Inflammatory macrophage treated with lipopolysaccharide for 4 hours (primary cell): ENCODE measurements at places on chromosomes 11 and 22.

- DNase-seq: no peak
Observed at GRCh38 chr11:121669422-121669821, 216.7 kb upstream of the SORL1-AS1 start.

DNA sequence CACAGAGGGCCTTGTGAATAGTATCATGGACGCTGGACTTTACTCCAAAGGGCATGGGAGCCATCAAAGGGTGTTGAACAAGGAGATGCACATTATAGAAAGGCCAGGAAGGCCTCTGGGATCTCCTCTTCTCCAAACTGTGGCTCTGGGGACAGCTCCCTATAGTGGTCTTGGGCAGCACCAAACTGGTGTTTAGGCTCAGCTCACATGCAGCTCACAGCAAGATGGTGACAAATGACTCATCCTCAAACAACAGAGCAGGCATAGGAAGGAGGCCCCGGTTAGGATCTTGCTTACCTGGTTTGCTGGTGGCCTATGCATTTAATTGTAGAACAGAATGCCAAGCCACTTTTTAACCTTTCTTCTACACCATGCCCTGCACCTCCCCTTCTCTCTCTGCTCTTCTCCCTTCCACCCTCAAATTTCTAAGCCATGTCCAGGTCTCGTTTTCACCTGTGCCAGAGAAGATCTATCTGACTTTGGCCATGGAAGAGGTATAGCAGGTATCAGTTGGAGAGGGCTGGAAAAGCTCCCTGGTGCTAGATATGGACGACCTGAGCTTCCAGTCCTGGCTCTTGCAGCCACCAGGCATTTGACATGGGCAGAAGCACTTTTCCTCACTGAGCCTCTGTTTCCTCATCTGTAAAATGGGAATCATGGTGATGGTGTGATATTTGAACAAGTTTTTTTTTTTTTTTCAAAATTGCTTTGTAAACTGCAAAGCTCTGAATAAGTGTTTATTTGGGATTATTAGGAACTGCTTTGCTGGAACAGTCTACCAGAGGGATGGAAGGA lies 14.4 kb upstream of the EHF start:
- no peak for DNase-seq

DNA sequence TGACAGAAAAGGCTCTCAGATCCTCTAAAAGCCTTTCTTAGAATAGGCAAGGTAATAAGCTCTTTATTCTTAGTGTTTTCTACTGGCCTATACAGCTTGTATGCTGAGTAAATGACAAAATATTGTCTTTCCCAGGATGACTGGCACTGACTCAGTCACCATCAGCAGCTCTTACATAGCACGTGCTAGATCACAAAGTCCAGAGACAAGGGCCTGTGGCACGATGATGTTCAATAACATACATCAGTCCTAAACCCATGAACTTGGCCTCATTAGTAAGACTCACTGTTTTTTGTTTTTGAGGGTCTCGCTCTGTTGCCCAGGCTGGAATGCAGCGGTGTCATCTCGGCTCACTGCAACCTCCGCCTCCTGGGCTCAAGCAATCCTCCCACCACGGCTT lies 42.7 kb downstream of the CELF1 start:
- peak; percentile 85 for DNase-seq

DNA sequence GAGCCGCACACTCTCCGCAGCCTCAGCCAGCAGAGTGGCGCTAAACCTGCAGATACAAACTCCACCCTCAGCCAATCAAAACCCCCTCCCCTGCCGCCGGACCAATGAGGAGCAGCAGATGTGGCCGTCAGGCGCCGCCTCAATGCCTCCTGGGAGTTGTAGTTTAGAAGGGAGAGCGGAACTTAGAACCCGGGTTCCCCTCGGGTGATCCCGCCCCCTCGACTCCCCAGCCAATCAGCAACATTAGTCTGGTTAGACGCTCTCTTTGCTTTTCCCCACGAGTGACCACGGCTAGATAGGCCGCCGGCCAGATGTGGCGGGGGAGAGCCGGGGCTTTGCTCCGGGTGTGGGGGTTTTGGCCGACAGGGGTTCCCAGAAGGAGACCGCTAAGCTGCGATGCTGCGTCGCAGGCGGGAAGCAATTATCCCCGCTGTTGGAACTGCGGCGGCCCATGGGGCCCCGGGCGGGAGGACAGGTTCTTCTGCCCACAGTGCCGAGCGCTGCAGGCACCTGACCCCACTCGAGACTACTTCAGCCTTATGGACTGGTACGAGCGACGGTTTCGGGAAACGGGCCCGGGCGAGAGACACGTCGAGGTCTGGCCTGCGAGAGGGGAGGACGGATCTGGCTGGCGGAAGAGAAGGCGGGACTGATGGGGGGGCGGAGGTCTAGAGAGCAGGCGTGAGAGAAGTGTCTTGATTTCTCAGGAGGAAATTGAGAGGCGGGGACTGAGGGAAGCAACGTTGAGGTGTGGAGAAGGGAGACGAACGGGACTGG lies at the start of the genes CHEK2 and HSCB:
Gene CHEK2 (minus strand): TSS at position 36 of the 777 bp plus-strand sequence. CDS start 7,099 bp downstream, outside the sequence.
Gene HSCB (plus strand): TSS at position 255 of the 777 bp plus-strand sequence. CDS start 57 bp downstream, at position 312.
- peak; percentile 99 for DNase-seq

DNA sequence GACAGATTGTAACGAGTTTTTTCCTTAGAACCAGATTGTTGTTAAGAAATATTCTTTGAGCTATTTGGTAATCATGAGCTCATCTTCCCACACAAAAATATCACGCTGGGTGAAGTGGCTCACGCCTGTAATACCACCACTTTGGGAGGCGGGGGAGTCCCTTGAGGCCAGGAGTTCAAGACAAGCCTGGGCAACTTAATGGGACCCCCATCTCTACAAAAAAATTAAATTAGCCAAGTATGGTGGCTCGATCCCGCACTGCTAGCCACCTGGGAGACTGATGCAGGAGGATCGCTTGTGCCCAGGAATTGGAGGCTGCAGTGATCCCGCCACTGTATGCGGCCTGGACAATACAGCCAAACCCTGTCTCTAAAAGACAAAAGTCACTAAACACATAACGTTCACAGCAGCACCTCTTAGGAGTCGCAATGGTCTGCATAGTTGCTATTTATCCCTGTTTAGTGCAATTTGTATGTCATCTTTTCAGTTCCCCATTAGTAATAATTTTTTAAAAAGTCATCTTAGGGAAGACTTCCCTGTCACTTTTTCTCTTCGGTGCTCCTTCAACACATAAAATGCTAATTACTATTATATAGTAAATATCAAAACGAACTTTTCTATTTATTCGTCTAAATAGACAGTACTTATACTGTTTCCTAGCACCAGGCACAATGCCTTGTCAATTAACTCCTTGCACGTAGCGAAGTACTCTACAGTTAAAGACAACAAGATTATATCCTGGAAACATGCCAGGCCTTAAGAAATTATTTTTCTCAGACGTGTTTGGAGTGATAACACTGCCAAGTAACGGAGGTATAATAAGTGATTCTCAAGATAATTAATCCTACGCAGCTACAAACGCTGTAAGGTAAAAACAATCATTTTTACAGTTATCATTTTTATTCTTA lies 1.1 kb downstream of the ST13 start:
- peak; percentile 90 for DNase-seq

DNA sequence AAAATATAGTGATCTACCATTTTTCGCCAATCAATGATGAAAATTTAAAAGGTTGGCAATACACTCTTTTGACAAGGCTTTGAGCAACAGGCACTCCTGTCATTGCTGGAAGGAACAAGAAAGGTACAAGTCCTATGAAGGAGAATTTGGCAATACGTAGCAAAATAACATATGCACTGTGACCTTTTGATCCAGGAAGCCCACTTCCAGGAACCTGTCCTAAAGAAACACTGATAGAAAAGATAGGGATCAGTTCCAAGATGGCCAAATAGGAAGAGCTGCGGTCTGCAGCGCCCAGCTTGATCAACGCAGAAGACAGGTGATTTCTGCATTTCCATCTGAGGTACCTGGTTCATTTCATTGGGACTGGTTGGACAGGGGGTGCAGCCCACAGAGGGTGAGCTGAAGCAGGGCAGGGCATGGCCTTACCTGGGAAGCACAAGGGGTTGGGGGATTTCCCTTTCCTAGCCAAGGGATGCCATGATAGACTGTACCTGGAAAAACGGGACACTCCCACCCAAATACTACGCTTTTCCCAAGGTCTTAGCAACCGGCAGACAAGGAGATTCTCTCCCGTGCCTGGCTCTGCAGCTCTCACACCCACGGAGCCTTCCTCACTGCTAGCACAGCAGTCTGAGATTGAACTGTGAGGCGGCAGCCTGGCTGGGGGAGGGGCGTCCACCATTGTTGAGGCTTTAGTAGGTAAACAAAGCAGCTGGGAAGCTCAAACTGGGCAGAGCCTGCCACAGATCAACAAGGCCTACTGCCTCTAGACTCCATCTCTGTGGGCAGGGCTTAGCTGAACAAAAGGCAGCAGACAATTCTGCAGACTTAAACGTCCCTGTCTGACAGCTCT lies 69.7 kb upstream of the GALNT18 start:
- no peak for DNase-seq
